NCI-H1105 treated with DMSO at 0.1 percent for 48 hours (cell line): ENCODE measurements at places on chromosomes 11 and 22.

DNA sequence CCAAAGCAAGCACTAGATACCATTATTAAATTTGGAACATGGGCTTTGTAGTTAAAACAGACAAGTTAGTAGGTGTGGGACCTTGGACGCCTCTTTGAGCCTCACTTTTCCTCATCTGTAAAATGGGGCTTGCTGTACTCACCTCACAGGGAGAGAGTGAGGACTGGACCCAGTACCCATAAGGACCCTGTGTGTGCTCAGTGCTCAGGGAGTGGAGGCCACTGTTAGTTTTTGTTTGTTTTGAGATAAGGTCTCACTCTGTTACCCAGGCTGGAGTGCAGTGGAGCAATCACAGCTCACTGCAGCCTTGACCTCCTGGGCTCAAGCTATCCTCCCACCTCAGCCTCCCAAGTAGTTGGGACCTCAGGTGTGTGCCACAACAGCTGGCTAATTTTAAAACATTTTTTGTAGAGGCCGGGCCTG, 8.9 kb downstream of the RAPSN start:
- DNase-seq: no peak

GRCh38 chr11:105700271-105700670, 90.4 kb downstream of the GRIA4 start:
- no peak for DNase-seq

GRCh38 chr11:70608568-70609470, 210.5 kb downstream of the CTTN start:
- no peak for DNase-seq

DNA sequence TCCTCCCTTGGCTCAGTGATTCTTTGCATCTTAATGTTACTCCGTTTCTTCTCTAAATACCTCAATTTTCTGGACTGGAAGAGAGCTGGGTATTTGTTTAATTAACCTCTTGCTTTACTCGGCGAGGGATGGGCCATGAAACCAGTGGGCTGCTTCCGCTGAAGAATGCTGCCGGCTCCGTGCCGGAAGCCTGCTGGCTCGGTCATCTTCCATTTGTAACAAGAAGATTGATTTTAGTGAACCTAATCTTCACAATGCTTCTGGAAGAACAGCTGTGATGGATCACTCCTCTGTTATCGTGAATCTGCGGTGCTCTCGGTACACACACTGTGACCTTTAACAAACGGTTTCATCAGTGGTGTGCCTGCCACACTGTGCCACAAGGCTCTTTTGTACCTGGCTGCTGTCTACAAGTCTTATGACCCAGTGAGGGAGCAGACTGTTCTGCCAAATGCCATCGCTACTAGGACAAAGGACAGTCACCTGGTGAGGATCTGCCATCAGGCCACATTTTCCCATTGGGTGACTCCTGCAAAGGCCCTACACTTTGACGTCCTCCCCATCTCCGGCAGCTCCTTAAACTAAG, 25.3 kb upstream of the PARVB start:
- no peak for DNase-seq

DNA sequence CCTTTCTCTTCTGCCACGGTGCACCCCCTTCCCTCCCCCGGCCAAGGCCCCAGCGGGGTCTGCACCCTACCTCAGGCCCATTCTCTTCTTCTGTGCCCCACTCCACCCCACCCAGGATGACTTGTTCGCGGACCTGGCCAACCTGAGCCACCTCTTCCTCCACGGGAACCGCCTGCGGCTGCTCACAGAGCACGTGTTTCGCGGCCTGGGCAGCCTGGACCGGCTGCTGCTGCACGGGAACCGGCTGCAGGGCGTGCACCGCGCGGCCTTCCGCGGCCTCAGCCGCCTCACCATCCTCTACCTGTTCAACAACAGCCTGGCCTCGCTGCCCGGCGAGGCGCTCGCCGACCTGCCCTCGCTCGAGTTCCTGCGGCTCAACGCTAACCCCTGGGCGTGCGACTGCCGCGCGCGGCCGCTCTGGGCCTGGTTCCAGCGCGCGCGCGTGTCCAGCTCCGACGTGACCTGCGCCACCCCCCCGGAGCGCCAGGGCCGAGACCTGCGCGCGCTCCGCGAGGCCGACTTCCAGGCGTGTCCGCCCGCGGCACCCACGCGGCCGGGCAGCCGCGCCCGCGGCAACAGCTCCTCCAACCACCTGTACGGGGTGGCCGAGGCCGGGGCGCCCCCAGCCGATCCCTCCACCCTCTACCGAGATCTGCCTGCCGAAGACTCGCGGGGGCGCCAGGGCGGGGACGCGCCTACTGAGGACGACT, 15.9 kb downstream of the RTN4RL2 start:
- DNase-seq: peak; percentile 41

GRCh38 chr11:10150800-10151199, 143.2 kb downstream of the SBF2 start:
- DNase-seq: no peak

DNA sequence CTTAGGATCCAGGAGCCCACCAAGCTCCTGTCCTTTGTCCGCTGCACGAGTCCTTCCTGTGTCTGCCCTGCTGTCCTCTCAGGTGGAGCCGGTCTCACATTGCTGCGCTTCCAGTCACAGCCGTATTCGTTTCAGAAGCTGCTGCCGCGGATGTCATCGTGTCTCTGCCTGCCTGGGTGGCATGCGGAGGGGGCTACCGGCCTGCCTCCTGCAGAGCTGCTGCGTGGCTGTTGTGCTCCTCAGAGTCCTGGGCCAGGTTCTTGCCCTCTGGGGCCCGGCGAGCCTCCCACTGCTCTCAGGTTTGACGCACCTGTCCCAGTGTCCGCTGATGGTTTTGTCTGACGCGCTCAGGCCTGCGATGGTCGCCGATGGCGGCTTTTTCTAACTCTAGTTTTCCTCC, 254.2 kb downstream of the TBC1D22A start:
- no peak for DNase-seq

DNA sequence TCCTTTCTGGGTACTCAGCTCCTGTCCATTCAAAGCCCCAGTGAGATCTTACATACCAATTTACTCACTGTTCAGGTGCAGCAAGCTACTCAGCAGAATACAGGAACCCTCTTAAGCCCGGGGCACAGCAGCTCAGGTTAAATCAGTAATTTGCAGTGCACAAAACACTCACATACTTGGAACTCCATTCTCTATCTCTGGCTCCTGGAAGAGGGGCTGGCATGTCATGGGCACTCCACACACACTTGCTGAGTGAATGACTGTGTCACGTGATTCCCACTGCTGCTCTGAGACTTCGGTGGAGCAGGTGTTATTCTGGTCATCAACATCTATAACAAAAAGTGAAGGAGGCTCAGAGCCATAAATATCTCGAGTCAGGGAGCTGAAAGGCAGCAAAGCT, 157.3 kb upstream of the BDNF start:
- DNase-seq: peak; percentile 59

DNA sequence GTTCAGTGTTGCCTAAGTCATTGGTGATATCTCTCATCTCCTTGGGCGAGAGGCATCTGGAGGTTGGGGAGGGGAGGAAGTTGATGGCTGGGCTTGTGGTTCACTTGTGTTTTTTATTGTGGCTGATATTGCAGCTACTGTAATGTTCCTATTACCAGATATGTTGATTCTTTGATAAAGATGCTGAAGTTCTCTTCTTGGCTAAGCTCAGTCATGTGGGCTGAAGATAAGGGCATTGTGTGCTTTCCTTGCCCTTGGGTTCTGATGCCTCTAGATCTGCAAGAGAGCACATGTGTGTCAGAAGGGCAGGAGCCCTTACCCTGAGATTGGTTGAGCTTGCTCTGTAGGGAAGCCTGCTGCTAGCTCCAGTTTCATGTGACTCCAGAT, 12.0 kb downstream of the STX3 start:
- no peak for DNase-seq
